Cardiac muscle cell (in vitro differentiated cells and primary cell): ENCODE measurements at places on chromosomes 2 and 18. TPM values are rescaled to one million over a fixed set of nuclear protein-coding genes. Genes with fewer than 3 reads are reported as not detected.

ARHGEF33 gene
- 1.00 and 1.0 TPM in 2 replicates for polyA plus RNA-seq

LHCGR gene
- polyA plus RNA-seq: 0.51 TPM in 1 of 2 replicates, not detected in the other

C2orf15 gene
- 2.3 and 5.9 TPM in 2 replicates for polyA plus RNA-seq

SLC19A3 gene
- polyA plus RNA-seq: 0.35 TPM in 1 of 2 replicates, not detected in the other

TOGARAM2 gene
- polyA plus RNA-seq: not detected in 2 replicates

CEP192 gene
- polyA plus RNA-seq: 8.4 and 18.1 TPM in 2 replicates

RESP18 gene
- not detected in 2 replicates for polyA plus RNA-seq

SPP2 gene
- not detected in 2 replicates for polyA plus RNA-seq

NGEF gene
- 2.0 and 5.6 TPM in 2 replicates for polyA plus RNA-seq

TCF23 gene
- polyA plus RNA-seq: not detected in 2 replicates

MREG gene
- polyA plus RNA-seq: 1.3 TPM in 2 replicates

CCT7 gene
- 340 and 384 TPM in 2 replicates for polyA plus RNA-seq

SPDYA gene
- 1.3 and 2.1 TPM in 2 replicates for polyA plus RNA-seq

PLEK gene
- 0.21 TPM in 1 of 2 replicates, not detected in the other for polyA plus RNA-seq

SMAD2 gene
- 75.5 and 84.6 TPM in 2 replicates for polyA plus RNA-seq

LRRC30 gene
- not detected in 2 replicates for polyA plus RNA-seq

SEPTIN10 gene
- polyA plus RNA-seq: 60.0 and 92.5 TPM in 2 replicates

NAB1 gene
- polyA plus RNA-seq: 10.0 and 16.3 TPM in 2 replicates

TMEFF2 gene
- polyA plus RNA-seq: 0.31 and 1.3 TPM in 2 replicates

RAD51AP2 gene
- polyA plus RNA-seq: 0.10 TPM in 1 of 2 replicates, not detected in the other

TRIM43 gene
- polyA plus RNA-seq: not detected in 2 replicates

HOXD10 gene
- polyA plus RNA-seq: not detected in 2 replicates

WDR12 gene
- polyA plus RNA-seq: 76.3 and 103 TPM in 2 replicates
